Mesothelial cell of epicardium (in vitro differentiated cells): ENCODE measurements at places on chromosomes 2 and 18. TPM values are rescaled to one million over a fixed set of nuclear protein-coding genes. Genes with fewer than 3 reads are reported as not detected.

- no peak for DNase-seq
- H3K36me3 ChIP-seq: peaks cover 4% of the 10 kb centered on the region
- H3K4me3 ChIP-seq: no peak overlapping the region
- no peaks in the 10 kb centered on the region for H3K27me3 ChIP-seq
- no peak overlapping the region for H3K27ac ChIP-seq
These were observed 995.8 kb upstream of the CDH2 start for GRCh38 chr18:29172756-29173067.

GRCh38 chr2:61016392-61017002 lies 1.0 kb upstream of the PEX13 start:
- no peak for DNase-seq
- H3K27me3 ChIP-seq: no peaks in the 10 kb centered on the region

GRCh38 chr2:223797037-223797436 lies 40.3 kb downstream of the AP1S3 start:
- peaks cover 33% of the 10 kb centered on the region for H3K4me1 ChIP-seq
- no peaks in the 10 kb centered on the region for H3K27me3 ChIP-seq
- H3K4me3 ChIP-seq: no peak overlapping the region
- peak overlapping the region; percentile 78 for H3K27ac ChIP-seq

DNA sequence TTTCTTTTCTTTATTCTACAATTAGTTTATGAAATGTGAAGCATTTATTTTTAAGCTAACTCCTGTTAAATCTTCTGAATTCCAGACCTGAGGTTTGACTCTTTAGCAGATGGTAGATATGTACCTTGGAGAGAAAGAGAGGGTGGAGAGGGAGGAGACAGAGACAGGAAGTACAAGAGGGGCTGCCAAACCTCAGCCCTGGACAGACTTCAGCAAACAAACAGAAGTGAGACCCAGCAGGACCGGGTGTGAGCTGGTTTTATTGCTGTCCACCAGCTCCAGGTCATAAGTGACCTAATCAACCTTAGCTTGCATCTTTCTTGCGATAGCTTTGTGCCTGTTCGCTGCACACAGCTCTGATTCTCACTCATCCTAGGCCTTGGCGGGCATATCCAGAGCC lies 168.6 kb downstream of the CNTNAP5 start:
- peaks cover 7% of the 10 kb centered on the region for H3K27me3 ChIP-seq
- H3K27ac ChIP-seq: no peak overlapping the region
- no peak overlapping the region for H3K4me3 ChIP-seq
- no peaks in the 10 kb centered on the region for H3K4me1 ChIP-seq

GRCh38 chr2:68108120-68108519 lies 45.3 kb upstream of the C1D start:
- no peaks in the 10 kb centered on the region for H3K4me1 ChIP-seq
- DNase-seq: no peak
- peaks cover 2% of the 10 kb centered on the region for H3K27me3 ChIP-seq
- H3K27ac ChIP-seq: no peak overlapping the region
- H3K4me3 ChIP-seq: no peak overlapping the region

GRCh38 chr18:63407734-63408133 lies 14.5 kb downstream of the VPS4B start:
- no peak for DNase-seq
- H3K27ac ChIP-seq: no peak overlapping the region
- H3K27me3 ChIP-seq: no peaks in the 10 kb centered on the region

GRCh38 chr2:174877751-174878150 lies 113.5 kb upstream of the CHRNA1 start:
- peak overlapping the region; percentile 7 for H3K27ac ChIP-seq
- DNase-seq: no peak
- no peak overlapping the region for H3K4me3 ChIP-seq
- H3K27me3 ChIP-seq: no peaks in the 10 kb centered on the region

DNA sequence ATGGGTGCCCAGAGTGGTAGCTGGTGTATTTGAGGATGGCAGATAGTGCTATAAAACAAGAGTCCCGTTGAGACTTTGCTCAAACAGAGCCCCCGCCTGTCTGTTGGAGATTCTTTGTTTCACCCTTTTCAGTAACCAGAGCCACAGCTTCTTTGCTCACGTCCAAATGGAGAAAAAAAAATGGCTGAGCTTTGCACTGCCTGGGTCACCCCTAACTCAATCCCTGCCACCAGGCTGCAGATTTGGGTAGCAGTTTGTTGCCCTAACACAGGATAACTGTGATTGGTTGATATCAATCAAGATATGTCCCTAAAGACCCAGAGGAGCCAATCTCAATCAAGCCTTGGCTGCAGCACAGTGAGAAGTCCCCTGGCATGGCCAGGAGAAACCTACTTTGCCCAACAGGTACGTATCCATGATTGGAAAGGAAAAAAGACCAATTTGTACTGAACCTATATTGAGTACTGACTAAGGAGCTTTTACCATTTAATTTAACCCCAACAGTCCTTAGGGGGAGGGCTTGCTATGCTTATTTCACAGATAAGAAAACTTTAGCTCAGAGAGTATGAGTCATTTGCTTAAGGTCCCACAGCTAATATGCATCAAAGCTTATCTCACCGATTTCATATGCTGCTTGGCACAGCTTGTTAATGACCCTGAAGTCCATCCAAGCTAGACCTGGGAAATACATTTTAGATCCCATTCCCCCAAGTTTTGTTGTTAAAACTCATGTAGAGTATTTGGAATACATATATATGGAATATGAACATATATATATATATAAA lies 72.0 kb upstream of the SH3BP4 start:
- peaks cover 29% of the 10 kb centered on the region for H3K4me1 ChIP-seq
- peaks cover 7% of the 10 kb centered on the region for H3K36me3 ChIP-seq
- DNase-seq: no peak

- no peaks in the 10 kb centered on the region for H3K4me1 ChIP-seq
- no peak for DNase-seq
- H3K4me3 ChIP-seq: no peak overlapping the region
These were observed 21.6 kb upstream of the SLC1A4 start for GRCh38 chr2:64967601-64968000.

DNA sequence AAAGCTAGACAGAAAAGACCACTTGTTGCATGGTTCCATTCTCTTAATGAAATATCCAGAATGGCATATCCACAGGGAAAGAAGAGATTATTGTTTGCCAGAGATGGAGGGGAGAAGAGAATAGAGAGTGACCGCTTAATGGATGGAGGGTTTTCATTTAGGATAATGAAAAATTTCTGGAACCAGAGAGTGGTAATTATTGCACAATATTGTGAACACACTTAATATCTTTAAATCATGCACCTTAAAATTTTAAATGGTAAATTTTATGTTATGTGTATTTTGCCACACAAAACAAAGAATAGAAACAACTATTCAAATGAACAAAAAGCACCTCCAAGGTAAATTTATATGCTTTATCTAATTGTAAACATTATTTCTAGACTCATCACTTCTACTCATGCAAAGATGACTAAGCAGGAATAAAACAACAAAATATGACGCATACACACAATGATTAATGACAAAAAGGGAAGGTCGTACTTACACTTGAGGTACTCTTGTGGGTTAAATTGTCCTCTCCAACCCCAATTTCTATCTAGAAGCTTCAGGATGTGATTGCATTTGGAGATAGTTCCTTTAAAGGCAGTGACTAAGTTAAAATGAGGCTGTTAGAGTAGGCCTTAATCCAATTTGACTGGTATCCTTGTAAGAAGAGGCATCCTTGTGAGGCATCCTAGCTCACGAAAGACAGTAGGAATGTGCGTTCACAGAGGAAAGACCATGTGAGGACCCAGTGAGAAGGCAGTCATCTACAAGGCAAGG lies 18.7 kb upstream of the DHRS9 start:
- no peaks in the 10 kb centered on the region for H3K4me1 ChIP-seq
- no peak overlapping the region for H3K4me3 ChIP-seq
- no peak overlapping the region for H3K27ac ChIP-seq
- H3K36me3 ChIP-seq: no peaks in the 10 kb centered on the region
- no peak for DNase-seq

DNA sequence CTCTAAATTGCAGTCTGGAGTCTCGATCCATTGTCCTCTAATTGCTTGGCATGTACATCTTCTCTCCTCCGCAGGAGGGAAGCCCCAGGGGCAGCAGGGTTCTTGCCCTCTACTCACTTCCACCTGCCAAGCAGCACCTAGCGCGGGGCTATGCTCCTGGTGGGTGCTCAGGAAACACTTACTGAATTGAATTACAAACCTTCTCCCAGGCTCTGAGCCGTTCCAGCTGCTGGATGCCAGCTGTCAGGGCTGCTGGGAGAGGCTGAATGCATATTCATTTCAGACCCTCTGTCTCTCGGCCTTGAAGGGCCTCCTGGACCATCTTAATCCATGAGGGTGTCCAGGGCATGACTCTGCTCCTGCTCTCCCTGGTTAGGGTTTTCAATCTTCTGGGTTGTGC lies 94.0 kb downstream of the CELF4 start:
- DNase-seq: no peak
- H3K27ac ChIP-seq: no peak overlapping the region
- peaks cover 22% of the 10 kb centered on the region for H3K27me3 ChIP-seq
- no peak overlapping the region for H3K4me3 ChIP-seq
- H3K4me1 ChIP-seq: peaks cover under 1% of the 10 kb centered on the region
- H3K36me3 ChIP-seq: no peaks in the 10 kb centered on the region

Gene EGR4
- total RNA-seq: 0.34 to 0.49 TPM (median 0.36 TPM) in 3 replicates

Gene DTNA
- 8.4 to 10.9 TPM (median 10.1 TPM) in 3 replicates for total RNA-seq

Gene TLX2
- 0.18 TPM in 1 of 3 replicates, not detected in the others for total RNA-seq
